ENCODE measurements at places on chromosomes 13 and 19.

- DNase-seq, result no peak
Measured at GRCh38 chr13:70390968-70391367, 282.7 kb upstream of the KLHL1 start.

DNA sequence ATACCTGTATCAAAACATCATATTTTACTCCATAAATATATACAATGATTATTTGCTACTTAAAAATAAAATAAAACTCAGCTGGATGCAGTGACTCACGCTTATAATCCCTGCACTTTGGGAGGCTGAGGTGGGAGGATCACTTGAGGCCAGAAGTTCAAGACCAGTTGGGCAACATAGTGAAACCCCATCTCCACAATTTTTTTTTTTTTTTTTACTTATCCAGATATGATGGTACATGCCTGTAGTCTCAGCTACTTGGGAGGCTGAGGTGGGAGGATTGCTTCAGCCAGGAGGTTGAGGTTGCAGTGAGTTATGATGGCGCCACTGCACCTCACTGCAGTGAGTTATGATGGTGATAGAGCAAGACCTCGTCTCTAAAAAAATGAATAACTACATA is 22.4 kb downstream of the POU2F2 start:
- DNase-seq, result no peak

GRCh38 chr13:25168790-25169189 is 3.3 kb downstream of the AMER2 start:
- DNase-seq, result no peak

GRCh38 chr13:70375718-70376117 is 267.5 kb upstream of the KLHL1 start:
- no peak for DNase-seq

GRCh38 chr19:44848036-44848811 is 2.1 kb downstream of the NECTIN2 start:
- DNase-seq, result no peak

- no peak for DNase-seq
Measured at GRCh38 chr19:6769006-6769619, 1.9 kb upstream of the SH2D3A start.

- DNase-seq, result no peak
Measured at GRCh38 chr19:18193388-18194180, 566 bp downstream of the MPV17L2 start.

DNA sequence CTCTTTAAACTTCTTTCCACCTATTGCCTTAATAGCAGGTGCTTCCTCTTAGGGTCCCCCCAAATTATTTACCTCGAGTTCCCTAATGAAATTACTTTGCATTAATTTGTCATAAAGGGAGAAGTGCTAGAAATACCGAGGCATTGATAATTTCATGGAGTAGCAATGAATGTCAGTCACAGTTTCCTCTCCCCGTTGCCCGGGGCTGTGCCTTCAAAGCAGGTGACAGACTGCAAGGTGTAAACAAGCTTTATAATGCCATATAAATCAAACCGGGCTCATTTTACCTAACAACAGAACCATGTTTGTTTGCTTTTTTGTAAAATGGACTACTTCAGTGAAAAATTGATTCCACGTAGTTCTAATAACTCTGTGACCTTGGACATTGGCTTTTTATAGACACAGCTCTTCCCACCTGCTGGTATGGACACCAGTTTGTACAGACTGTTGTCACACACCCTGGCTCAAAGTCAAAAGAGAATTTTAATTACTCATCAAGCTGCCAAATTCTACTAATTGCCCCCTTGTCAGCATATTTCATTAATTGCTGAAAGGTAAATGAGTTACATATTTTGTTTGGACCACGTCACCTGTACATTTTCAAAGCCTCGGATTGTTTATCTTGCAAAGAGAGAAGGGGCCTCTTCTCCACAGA is 171.1 kb downstream of the STK24 start:
- DNase-seq, result no peak

GRCh38 chr13:77328819-77329132 is 1.9 kb upstream of the MYCBP2 start:
- DNase-seq, result no peak

GRCh38 chr13:50893211-50893852 is 16.3 kb upstream of the RNASEH2B start:
- DNase-seq, result no peak
